ENCODE measurements at places on chromosomes 12 and 14. TPM values are rescaled to one million over a fixed set of nuclear protein-coding genes. Genes with fewer than 3 reads are reported as not detected.

Gene HOXC13
- not detected for total RNA-seq

Gene NANOG
- not detected for total RNA-seq

Gene TPPP2
- total RNA-seq: not detected

Gene PLXNC1
- total RNA-seq: 0.15 TPM

Gene CCDC85C
- total RNA-seq: 15.9 TPM
